ENCODE measurements at places on chromosomes 3 and 15.

- DNase-seq: no peak
Measured at GRCh38 chr3:43872901-43873300, 182.2 kb downstream of the ABHD5 start.

DNA sequence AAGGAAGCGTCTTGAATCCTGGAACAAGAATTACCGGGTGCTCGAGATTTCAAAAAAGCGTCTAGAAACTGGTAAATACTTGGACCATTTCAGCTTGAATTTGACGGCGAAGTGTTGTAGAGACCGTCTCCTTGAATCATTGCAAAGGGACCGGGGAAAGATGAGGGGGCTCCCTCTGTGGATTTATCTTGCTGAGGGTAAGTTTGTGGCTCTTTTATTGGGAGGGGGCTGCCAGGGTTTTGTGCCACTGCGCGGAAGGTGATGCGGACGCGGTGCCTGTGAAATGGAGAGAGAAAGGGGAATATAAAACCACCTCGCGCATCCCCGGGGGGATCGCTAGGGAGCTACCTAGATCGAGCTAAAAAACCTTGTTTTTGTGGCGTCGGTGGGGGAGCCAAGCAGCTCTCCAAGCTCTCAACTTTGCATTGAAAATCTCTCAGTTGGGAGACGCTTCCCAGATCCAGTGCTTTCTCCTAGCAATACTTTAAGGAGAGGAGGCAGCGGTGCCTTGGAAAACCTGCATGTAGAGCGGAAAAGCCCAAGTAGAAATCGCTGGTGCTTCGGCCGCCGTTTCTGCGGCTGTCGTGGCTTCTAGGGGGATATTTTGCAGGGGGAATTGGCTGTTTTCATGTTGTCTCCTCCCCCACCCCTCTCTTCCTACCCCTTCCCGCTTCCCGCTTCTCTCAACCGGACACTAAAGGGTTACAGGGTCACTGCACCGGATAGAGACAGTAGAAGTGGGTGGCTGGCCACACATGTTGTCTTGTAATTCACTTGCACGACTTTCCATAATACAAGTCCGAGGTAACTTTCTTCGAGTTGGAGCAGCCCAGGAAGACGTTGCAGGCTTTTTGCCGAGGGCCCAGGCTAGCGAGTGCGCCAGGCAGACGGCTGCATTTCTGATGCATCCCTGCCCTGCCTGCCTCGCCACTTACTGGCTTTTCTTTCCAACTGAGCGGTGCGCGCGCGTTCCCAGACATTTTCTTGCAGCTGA lies 187.6 kb downstream of the NLGN1 start:
- peak; percentile 9 for DNase-seq

GRCh38 chr15:88490036-88490435 lies 22.5 kb downstream of the MRPS11 start:
- DNase-seq: no peak

DNA sequence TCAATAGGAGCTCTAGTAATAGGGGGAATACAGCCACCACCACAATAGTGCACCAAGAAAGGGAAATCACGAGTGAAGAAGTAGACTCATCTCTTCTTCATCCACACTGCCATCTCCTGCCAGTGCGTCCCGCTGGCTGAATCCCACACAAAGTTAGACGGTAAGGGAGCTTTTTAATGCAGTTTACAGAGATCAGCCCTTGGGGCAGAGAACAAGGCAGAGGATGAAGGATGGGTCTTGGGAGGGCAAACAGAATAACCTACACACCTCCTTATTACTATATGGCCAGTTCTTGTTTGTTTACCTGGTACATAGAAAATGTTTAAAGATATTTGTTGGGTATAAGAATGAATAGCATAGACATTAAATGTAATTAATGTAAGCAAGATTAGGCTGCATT lies 11.0 kb upstream of the DPH6 start:
- DNase-seq: no peak

- DNase-seq: no peak
Measured at GRCh38 chr3:39401983-39402382, 4.5 kb upstream of the RPSA start.

DNA sequence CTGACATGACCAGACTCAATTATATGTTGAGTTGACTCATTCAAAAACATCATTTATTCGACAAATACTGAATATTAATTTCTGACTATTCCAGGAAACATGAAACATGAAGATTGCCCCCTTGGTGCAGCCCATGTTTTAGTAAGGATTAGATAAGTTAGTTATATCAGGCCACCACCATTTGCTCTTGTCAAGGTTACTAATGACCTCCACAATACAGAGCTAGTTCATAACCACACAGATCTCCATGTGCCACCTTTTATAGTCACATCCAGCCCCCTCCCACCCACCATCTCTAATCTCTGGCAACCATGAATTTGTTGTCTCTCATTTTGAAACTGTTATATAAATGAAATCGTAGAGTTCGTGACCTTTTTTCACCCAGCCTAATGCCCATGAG lies 15.7 kb downstream of the KLHL18 start:
- no peak for DNase-seq

DNA sequence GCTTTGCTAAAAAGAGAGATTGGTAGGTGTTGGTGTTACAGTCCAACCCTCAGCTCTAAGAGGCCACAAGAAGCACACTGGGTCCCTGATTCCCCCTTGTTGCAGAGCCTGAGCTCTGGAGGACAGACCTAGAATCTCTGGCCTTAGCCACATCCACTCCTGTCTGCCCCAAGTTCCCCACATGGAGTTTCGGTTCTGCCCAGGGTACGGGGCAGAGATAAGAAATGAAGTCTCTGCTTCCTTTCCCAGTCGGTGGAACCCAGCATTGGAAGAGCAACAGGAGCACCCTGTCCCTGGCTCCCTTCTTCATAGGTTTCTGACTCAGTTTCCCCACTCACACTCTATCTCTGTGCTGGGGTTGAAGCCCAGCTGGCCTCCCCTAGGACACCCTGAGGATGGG lies 13.2 kb downstream of the PRR23E start:
- no peak for DNase-seq

- DNase-seq: no peak
Measured at GRCh38 chr3:114848643-114849350, 298.3 kb downstream of the ZBTB20 start.

DNA sequence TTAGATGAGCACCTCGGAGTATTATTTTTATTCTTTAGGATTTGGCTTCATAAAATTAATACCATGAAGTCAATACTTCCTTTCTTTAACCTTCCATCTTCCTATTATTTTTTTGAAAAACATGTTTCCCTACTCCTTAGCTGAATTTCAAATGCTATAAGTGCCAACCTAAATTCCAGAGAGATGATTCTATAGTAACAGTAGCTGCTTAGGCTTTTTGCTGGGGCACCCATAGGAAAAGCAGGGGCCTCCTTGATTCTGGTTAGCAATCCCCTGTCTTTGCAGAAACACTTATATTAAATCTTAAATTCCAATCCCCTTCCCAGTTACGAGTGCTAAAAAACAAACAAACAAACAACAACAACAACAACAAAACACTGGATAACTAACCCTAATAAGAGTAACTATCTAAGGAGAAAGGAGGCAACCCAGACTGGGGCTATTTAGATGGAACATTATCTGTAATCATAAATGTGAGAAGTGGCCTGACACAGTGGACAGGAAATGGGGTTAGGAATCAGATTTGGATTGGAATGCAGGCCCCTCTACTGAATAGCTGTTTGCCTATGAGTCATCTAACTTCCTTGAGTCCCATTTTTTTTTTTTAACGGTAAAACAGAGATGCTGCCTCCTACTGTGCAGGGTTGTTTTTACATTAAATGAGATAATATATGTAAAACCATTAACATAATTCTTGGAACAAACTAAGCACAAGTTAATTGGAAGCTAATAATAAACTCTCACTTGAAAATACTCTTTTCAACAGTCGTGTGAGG lies 148.1 kb downstream of the WDR72 start:
- peak; percentile 44 for DNase-seq

DNA sequence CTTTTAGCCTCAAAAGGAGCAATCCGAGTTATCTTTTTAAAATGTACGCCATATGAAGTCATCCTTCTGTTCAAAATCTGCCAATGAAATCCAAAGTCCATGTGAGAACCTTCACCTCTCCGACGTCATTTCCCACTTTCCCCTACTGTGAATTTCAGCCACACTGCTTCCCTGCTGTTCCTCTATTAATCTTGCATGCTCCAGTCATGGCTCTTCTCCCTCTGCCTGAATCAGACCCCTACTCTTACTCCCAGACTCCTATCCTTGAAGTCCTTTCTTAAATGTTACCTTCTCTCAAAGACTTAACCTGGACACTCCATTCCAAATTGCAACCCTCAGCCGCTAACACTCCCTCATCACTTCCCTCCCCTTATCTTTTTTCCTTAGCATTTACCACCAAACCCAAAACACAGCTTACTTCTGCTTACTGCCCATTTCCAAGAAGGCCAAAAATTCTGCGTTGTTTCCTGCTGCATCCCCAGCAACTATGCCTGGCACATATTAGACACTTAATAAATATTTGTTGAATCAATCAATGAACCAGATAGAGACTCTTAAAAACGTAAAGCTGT lies 1.2 kb downstream of the NKIRAS1 start:
- no peak for DNase-seq

DNA sequence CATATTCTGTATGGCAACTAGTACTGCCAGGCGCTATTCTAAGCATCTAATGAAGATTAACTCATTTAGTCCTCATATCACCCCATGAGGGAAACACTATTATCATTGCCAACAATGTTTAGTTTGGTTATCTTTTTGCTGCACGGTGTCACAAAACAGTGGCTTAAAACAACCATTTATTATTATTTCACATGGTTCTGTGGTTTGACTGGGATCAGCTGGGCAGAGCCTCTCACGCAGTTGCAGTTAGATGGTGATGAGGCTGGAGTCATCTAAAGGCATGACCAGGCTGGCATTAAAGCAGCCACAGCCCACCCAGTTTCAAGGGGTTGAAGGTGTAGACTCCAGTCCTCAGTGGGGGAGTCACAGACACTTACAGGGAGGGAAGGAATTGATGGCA lies 32.8 kb upstream of the RASA2 start:
- DNase-seq: no peak

DNA sequence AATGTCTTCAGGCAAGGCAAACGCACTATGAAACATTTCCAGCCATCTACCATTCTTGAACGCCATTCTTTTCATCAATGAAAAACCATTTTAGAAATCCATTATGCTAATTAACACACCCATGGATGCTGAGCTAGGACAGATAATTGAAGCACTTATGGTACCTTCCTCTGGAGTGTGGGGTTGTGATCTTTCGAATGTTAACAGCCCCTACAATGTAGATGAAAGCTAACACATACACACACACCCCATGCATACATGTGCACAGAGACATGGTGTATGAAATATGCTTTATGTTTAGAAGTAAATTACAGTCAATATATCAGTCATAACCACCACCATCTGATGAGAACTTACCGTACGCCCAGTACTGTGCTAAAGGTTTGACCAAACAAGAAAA lies 189.1 kb downstream of the SHQ1 start:
- DNase-seq: no peak

DNA sequence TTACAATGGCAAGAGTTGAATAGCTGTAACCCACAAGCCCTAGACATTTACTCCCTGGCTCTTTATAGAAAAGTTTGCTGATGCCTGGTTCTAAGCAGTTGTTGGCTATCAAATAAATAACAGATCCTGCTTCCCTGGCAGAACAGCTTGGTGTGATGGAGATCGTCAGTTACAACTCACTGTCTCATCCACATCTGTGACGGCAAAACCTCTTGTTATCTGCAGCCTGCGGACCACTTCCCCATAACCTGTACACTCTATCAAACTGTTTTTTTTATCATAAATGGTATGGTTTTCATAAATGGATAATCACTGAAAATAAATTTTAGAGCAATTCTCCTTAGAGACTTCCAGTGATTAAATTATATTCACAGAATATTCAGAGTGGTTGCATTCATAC lies 14.1 kb downstream of the ZDHHC3 start:
- no peak for DNase-seq

- DNase-seq: no peak
Measured at GRCh38 chr3:121885386-121885785, 8.8 kb upstream of the SLC15A2 start.

GRCh38 chr3:6781092-6781491 lies 79.8 kb upstream of the GRM7 start:
- DNase-seq: no peak

GRCh38 chr3:68007621-68008226 lies 353.3 kb upstream of the SUCLG2 start:
- peak; percentile 7 for DNase-seq

DNA sequence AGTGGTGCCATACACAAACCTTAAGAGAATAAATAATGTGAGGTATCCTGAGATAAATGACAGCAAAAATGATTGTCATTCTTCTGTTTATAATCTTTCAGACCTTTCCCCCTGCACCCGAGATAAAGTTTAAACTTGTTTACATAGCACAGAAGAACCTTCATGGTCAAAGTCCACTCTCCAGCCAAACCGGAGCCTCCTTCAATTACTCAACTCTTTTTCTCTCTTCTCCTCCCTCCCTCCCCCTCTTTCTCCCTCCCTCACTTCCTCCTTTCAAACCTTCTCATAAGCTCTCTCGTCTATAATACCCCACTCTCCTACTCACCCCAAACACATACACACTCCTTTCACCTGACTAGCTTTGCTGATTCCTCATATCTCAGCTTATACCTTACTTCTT lies 198.9 kb downstream of the EFHB start:
- DNase-seq: no peak

DNA sequence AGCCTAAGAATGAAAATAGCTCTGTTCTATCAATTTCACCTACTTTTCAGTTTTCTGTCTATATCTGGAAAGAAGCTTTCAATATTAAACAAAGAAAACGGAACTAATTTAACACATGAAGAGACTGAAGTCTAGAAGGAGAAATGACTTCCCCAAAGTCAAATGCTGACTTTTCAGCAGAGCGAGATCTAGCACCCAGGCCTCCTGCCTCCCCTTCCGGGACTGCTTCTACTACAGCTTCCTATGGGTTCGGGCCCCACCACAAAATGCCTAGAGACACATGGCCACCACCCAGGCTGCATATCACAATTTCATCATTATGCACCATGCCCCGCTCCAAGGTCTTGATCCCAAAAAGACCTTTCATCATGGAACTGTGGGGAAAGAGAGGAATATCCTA lies 104.5 kb downstream of the SST start:
- no peak for DNase-seq

- no peak for DNase-seq
Measured at GRCh38 chr3:145754605-145755289, 406.2 kb downstream of the PLOD2 start.

Data from urothelium cell line (cell line).